Osteoblast (primary cell): ENCODE measurements at places on chromosomes 3 and 15. TPM values are rescaled to one million over a fixed set of nuclear protein-coding genes. Genes with fewer than 3 reads are reported as not detected.

DNA sequence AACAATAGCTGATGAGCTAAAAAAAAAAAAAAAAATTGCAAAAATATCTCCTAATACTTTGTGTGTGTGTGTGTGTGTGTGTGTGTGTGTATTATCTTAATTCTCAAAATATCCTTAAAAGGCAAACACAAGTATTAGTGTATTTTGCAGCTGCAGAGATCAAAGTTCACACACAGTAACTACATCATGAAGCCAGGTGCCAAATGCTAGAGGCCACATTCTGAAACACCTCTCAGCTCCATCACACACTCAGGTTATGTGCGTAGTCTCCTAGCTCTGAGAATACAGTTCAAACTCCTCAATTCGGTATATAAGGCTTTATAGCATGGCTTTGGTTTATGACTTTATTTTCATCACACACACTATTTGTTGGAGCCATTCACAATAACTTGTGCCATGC lies 33.5 kb upstream of the PPARG start:
- no peak for DNase-seq

GRCh38 chr3:197181741-197182140 lies 116.7 kb downstream of the DLG1 start:
- DNase-seq: no peak

- DNase-seq: no peak
Observed at GRCh38 chr15:71473751-71474150, 336.6 kb upstream of the NR2E3 start.

- no peak for DNase-seq
Observed at GRCh38 chr3:98003306-98003969, 31.2 kb upstream of the RIOX2 start.

DNA sequence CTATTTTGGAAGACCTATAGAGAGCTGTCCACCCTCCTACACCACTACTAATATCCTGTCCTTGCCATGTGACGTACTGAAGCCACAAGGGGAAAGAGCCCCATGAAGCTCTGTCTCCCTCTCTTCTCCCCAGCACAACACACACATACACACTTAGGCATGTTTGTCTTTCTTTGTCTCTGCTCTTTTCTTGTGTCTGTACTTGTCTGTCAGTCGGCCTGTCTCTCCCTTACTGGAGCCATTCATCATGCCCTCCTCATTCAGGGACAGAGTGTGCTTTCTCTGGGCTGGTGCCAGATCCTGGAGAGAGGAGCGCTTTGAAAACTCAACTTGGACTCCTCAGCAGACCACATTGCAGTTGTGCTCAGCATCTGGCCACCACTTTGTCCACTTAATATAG lies 47.6 kb downstream of the PSMD6 start:
- DNase-seq: peak; percentile 68

DNA sequence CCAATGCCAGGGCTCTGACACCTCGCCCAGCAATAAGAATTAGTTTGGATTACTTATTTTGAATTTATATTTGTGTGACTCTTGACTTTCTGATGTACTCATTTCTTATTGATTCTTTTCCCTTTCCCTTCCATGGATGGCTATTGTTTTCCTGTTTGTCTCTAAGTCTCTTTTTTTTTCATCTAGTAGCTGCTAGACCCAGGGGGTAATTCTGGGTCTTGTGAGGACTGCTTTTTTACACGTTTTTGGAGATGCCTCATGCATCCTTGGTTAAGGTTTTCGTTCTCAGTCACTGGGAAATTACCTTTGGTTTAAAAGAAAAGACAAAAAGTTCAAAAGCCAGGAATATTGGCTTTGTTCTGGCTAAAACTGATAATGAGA lies 70.2 kb upstream of the STRIT1 start:
- no peak for DNase-seq

DNA sequence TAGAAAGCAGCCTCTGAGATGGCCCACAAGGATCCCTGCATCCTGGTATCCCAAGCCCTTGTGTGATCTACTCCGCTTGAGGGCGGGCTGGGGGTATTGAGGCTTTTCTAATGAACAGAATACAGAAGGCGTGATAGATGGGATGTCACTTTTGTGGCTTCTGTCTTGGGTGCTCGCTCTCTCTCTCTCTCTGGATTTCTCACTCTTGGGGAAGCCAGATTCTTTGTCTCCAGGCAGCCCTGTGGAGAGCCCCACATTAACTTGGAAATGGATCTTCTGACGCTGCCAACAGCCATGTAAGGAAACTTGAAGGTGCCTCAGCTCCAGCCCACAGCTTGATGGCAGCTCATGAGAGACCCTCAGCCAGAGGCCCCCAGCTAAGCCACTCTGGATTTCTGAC lies 26.9 kb upstream of the SEC62 start:
- no peak for DNase-seq

The RBP2 gene
- not detected in 2 replicates for total RNA-seq
